ENCODE measurements at places on chromosomes 7 and 10.

GRCh38 chr7:130996205-130996832 lies 262.3 kb upstream of the KLF14 start:
- DNase-seq, result no peak

DNA sequence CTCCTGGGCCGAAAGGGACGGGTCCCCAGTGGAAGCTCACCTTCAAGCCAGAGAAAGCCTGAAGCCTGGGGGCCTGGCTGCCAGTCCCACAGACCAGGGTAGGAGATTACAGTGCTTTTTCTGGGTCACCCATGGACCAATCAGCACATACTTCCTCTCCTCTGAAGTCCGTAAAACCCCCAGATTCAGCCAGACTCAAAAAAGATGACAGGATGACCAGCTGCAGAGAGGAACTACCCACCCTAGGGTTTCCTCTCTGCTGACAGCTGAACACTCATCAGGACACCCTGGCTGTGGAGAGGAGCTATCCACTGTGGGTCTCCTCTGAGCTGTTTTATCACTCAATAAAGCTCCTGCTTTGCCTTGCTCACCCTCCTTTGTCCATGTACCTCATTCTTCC lies 78.0 kb downstream of the SAMD9 start:
- no peak for DNase-seq

GRCh38 chr10:51918884-51919325 lies 219.5 kb upstream of the CSTF2T start:
- no peak for DNase-seq

DNA sequence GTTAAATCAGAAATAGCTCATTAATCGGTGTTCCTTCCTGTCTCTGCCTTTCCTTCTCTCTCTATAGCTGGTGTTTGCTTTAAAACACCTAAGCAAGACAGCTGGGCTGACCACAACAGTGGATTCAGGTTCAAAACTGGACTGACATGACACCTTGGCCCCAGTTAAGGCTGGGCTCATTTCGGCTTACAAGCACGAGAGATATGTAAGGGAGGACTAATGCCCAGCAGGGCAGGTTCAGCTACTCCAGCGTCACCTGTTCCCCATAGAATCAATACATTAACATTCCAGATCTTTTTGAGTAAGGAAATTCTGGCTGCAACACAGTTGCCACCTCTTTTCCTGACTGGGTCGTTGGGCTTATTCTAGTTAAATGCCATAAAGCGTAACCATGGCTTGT lies 323.0 kb upstream of the AOAH start:
- DNase-seq, result no peak

DNA sequence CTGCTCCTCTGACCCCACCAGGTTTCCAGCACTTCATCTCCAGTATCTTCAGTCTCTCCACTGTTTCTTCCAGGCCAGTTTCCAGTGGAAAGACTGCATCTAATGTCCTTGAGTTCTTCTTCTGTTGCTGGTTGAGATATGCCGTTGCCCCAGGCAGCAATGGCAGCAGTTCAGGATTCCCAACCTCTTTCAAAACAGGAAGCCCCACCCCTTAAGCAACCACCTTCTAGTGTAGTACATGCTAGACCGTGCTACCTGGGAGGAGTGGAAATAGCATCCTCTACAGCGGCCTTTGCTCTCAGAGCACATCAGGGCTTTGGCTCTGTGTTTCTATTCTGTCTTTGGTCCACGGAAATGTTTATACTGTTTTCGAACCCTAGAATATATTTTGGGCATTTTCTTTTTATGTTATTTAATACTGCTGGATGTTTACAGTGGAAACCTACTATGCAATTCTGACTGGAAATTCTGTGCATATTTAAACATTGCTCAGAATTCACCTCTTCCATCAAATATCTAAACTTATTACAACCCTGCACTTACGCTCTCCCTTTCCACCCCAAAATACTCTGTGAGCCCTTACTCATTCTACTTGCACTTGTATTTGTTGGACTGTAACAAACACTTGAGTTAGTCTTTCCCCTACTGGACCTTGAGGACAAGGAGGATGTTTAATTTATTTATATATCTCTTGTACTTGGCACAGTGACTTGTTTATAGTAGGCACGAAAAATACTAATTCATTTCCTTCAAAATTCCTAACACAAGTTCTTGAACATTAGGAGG lies 8.5 kb upstream of the BPGM start:
- no peak for DNase-seq

DNA sequence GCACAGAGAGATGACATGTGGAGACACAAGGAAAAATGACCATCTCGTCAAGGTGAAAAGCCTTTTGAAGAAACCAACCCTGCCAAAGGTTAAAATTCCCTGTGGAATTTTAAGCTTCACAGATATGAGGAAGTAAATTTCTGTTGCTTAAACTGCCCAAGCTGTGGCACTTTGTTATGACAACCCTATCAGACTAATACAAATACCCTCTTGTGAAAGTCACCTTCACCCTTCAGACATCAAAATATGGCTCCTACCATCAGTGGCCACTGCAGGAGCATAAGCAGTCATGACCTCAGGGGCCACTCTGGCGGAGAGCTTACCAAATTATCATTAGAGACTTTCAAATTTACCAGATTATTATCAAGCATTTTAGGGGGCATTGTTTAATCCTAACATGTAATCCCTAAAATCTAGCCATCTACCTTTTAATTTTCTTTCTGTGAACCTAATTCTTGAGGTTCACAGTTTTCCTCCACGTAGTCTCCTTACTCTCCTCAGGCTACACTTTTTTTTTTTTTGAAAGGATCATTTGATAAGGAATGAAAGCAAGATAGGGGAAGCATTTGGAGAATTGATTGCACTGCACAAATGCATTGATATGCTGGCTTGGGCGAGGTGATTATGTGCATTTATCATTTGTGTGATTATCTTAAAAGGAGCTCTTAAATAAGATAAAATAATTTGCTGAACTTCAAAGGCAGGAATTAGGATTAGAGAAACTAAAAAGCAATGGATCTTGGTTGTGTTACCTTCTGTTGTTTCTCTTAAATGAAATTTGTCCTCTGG lies 90.3 kb downstream of the TMEM168 start:
- no peak for DNase-seq

GRCh38 chr10:93751124-93751523 lies 6.6 kb upstream of the LGI1 start:
- no peak for DNase-seq

DNA sequence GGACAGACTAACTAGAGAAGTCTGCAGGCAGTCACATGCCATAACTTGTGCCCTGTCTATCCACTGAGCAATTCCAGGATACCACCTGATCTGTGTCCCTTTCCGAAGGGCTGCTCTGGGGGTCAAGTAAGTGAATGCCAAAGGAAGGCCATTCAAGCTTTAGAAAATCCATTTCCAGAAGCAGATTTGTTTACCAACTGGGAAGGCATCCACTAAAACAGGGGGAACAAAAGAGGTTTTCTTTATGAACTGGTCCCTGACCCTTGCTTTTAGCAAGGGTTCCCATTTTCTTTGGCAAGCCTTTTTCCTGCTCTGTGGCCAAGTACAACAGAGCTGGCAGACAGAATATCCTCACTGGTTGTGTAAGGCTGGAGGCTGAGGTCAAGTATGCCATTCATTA lies 36.5 kb downstream of the ITPRID1 start:
- DNase-seq, result no peak

DNA sequence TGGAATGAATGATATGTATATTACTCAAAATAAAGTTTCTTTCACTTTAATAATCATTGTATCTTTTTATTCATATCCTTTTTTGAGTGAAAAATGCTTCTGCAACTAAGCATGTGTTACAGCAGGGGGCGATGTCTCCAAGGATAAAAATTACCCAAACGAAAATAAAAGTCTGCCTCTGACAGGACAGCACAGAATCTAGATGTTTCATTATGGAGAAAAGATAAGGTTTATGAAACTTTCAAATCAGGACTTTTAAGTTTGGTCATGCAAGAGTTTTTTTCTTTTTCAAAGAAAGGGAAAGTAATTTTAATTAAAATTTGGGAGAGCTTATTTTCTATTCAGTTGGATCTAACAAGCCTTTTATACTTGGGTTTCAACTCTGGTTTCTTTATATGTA lies 48.4 kb downstream of the TES start:
- DNase-seq, result peak; percentile 35

GRCh38 chr7:152674860-152675758 lies 832 bp downstream of the XRCC2 start:
- peak; percentile 21 for DNase-seq

- no peak for DNase-seq
These were observed 1.1 kb downstream of the SNX13 start for GRCh38 chr7:17939211-17939605.

GRCh38 chr7:140696024-140696679 lies 356 bp upstream of the NDUFB2 start:
- no peak for DNase-seq

DNA sequence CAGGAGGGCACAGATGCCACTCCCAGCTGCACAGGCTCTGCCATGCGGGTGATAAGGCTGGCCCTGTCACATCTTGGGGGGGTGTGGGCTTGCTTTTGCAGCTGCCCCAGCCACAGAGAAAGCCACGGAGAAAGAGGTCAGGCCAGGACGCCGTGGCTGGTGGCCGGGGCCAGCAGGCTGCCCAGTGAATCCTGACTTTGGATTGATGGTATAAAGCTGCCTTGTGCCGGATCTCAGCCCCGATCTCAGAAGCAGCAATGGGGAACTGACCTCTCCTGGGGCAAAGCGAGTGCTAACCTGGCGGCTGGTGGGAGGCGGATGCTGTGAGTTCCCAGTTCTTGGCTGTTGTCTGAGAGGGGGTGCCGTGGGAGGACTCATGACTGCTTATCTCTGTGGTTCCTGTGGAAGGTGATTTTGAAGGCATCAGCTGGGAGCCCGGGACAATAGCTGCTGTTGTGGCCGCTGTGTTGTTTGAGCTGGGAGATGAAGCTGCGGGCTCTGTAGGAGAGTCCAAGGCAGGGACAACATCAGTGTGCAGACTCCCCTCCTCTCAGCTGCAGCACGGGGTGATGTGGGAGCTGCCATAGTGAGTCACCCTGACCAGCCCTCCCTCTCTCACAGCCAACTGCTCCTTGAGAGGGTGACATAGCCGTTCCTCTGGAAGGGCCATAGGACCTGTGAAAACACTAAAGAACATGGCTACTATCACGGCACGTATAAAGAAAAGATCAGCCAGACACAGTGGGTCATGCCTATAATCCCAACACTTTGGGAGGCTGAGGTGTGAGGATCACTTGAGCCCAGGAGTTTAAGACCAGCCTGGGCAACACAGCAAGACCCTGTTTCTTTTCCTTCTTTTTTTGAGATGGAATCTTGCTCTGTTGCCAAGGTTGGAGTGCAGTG lies 17.0 kb downstream of the IL15RA start:
- DNase-seq, result no peak

DNA sequence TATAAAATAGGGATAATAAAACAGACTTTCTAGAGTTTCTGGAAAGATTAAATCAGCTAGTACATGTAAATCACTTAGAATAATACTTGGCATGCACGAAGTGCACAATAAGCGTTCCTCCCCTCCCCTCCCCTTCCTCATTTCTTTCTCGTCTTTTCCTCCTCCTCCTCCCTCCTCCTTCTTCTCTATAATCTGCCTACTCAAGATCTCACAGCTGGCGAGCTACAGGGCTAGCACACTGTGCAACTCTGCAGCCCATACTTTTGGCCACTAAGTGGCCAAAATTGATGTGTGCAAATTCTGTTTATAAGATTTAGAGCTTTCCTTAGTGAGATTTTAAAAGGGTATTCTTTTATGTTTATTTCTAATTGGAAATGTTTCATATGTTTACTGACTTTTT lies 565.3 kb downstream of the PHTF2 start:
- no peak for DNase-seq

DNA sequence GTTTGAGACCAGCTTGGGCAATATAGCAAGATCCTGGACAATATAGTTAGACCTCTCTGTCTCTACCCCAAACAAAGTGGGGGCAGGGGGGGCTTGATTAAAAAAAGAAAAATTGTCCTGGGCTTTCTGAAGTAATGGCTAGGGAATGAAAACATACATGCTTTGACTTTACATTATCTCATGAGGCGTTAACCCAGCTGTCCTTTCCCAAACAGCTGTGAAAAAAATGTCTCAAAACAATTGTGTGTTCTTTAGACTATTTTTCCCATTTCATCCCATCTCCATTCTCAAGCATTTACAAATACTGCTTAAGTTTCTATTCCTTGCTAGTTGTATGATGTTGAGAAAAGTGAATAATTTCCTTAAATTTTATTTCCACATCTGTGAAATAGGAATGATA lies 27.0 kb upstream of the CDK13 start:
- DNase-seq, result no peak

DNA sequence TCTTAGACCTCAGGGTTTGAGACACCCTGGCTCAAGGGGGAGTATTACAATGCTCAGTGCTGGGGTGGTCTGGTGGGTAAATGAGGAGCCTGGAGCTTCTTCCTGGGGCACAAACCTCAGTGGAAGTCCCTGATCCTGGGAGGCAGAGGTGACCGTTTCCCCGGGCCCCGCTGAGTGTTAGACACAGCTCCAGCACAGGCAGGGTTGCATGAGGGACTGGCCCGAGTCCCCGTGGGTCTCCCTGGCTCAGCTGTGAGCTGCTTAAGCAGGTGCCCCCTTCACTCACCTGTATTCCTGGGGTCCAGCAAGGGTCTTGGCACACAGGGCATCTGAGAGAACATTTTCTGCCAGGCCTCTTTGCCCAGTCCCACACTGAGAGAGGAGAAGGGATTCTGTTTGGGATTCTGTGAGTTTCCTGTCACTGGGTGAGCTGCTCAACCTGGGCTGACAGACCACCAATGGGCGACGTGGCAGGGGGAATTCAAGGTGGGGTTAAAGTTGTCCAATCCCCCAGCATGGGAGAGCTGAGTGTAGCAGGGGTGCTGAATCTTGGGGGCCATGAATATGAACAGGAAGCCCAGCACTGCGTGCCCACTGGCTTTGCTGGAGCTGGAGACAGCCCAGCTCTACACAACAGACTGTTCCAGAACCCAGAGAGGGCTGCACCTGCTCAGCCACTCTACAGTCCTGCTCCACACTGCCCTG lies 29.9 kb downstream of the DDIT4 start:
- no peak for DNase-seq

- DNase-seq, result no peak
These were observed 88.2 kb upstream of the GPR26 start for GRCh38 chr10:123577921-123578461.

DNA sequence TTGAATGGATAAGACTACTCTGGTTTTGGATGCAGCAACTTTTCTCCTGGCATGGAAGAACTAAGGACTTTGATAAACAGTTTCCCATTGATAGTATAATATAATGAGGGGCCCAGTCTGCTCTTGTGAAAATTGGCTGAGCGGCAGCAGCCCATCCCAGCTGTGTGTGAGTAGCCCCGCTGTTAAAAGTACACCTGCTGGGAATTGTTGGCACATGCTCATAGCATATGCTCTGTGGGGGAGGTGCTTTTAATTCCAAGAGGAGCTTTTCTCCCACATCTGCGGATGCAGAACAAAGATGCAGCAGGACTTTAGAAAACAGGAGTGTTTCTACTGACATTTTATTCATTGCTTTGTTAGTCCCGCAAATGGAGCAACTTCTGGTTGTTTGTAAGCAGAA lies 19.0 kb downstream of the SRI start:
- DNase-seq, result no peak

DNA sequence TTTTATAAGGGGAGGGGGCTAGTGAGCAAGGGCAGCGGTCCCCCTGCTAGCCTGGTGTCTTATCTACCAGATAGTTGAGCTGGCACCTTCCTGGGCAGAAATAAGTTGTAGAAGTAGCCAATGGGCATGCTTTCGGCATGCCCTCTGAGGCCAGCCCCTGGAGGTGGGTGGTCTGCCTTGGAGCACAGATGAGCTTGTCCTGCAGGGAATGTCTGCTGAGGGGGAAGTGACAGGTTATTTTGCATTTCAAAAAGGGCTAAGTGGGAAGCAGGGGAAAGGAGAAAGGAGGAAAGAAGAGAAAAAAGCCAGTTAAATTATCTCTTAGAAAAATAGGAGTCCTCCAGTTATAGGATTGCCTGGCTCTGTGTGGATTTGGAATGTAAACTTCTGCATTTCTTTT lies 88.9 kb downstream of the GPR26 start:
- DNase-seq, result no peak
